ENCODE measurements at places on chromosomes 12 and 14.

GRCh38 chr12:119249383-119250155 is 70.8 kb downstream of the HSPB8 start:
- DNase-seq, result no peak

DNA sequence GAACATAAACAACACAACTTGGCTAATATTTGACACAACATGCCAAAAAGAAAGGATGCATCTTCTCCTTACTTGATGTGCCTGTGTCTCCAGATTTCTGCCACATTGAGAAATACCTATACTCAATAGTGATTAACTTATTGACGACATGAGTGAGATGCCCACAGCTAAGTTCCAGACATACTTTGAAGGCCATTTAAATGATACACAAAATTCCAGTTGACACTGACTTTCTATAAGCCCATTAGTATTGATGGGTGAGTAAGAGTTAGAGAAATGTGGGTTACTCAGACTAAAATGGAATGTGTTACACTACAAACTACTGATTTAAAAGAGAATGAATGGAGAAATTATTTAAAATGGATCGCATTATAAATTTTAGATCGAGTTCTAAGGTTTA is 838.2 kb upstream of the MGAT4C start:
- DNase-seq, result no peak

DNA sequence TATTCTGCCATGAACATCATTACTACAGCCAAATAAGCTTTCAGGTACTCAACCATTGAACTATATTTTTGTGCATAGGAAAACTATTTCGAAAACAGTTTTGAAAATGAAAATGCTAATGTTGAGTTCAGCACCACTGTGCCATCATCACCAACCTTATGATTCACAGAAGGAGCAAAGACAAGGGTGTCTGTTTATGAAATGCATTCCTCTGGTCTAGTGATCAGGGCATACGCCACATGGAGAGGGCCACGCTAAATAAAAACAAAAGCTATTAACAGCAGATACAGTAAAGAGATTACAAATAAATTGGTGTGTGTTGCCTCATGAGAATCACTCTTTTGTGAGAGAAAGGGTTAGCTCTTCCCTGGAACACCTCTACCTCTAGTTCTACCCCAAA is 43.2 kb upstream of the BMAL2 start:
- DNase-seq, result no peak

- peak; percentile 56 for DNase-seq
Observed at GRCh38 chr12:11795913-11796459, 146.5 kb downstream of the ETV6 start.

DNA sequence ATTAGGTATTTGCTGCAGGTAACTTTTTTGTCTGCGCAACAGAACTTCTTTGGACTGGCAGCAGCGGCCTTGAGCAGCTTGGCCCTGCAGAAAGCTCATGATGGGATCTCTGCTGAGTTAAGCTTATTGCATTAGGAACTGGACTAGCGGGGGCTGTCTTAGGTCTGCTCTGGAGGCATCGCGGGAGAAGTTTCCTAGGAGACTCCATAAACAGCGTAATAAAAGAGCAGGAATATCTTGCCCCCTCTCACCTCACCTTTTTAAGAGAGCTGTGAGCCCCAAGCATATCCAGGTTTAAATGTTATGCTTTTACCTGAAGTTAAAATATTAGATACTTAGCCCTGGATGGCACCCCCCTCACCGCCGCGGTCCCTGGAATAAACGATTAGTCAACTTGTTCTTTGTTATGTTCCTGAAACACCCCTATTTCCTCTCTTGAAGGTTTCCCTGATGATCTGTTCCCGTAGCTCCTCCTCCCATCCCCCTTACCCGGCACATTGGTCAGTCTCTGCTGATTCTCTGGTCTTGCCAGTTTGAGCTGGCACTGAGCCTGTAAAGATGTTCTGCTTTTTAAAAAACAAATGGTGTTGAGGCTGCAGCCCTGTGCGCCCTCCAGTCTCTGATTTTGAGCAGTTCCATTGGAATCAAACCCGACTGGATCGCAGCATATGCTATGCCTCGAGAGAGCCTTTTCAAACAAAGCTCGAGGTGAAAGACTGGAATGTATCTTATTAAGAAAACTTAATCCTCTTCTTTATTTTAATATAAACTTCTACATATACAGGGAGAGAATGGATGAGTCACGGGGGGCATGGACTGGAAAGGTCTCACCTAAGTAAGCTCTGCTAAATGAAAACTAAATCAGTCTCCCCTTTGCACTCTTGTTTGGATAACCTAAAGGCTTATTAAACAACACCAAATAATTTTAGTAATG is 1.9 kb downstream of the MLXIP start:
- no peak for DNase-seq

GRCh38 chr14:90900476-90901083 is 84.3 kb upstream of the TTC7B start:
- no peak for DNase-seq

GRCh38 chr12:106704081-106704480 is 70.4 kb upstream of the RIC8B start:
- no peak for DNase-seq

- DNase-seq, result no peak
Observed at GRCh38 chr12:55679691-55680090, 28.0 kb downstream of the ITGA7 start.
